NCI-H69 (cell line): ENCODE measurements at places on chromosomes 2 and 18.

- DNase-seq: peak; percentile 53
Observed at GRCh38 chr2:112749755-112750559, 14.5 kb downstream of the CKAP2L start.

- no peak for DNase-seq
Observed at GRCh38 chr18:7896805-7897518, 329.8 kb downstream of the PTPRM start.

GRCh38 chr2:61632276-61633169 lies 94.4 kb upstream of the XPO1 start:
- DNase-seq: peak; percentile 3

- peak; percentile 63 for DNase-seq
Observed at GRCh38 chr2:180980943-180981911, 822 bp downstream of the UBE2E3 start.

DNA sequence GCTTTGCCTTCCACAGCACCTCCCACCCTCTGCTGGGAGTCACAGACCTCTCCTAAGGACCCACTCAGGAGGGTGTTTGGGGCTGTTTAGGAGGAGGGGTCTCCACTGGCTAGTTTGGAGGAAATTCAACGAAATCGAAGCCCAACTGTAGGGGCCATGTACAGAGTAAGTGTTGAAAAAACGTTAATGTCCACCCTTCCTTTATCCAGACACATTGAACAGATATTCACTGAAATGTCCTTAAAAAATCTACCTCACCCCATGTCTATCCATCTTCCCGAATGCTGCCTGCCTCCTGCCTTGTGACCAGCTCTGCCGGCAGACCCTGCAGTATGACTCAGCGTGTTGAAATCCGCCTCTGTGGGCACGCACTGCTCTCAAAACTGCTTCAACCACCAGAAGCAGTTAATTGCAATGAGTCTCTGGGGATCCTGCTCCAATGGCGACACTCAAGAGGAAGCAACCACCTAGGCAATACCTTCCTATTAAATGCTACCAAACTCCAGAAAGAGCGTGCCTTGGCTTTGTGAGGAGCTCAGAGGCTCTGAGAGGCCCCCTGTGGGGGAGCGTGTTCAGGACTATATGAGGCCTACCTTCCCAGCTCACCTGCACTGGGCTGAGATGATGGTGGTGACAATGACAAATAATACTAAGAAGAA lies 61.4 kb upstream of the RTN4 start:
- peak; percentile 89 for DNase-seq

- no peak for DNase-seq
Observed at GRCh38 chr2:174007010-174007409, 41.8 kb upstream of the SP3 start.

GRCh38 chr2:53220969-53221368 lies 546.6 kb upstream of the CHAC2 start:
- DNase-seq: no peak

- DNase-seq: peak; percentile 2
Observed at GRCh38 chr2:179917272-179917671, 55.9 kb upstream of the ZNF385B start.

- peak; percentile 90 for DNase-seq
Observed at GRCh38 chr2:72825257-72826155, at the start of gene EXOC6B. Gene EXOC6B (minus strand): TSS chr2:72826033.

- DNase-seq: no peak
Observed at GRCh38 chr2:150609831-150610582, 122.5 kb upstream of the RND3 start.

GRCh38 chr18:9571546-9571945 lies 42.8 kb downstream of the PPP4R1 start:
- no peak for DNase-seq

DNA sequence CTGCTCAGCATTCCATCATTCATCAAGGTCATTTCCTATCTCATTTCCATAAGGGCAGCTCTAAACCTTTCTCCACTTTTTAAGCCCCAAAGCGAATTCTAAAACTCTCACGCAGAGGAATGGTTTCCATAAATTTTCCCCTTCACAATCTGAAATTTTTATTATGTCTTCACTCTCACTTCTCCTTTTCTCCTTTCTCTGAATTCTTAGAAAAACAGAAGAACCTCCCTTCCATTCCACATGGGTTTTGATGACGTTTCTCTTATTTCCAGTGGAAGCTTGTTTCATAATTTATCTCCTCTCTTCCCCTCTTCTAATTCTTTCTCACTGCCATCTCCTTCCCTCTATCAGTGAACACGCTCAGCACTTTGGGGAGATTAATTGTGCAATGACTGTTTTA lies 97.3 kb downstream of the SPATS2L start:
- no peak for DNase-seq

GRCh38 chr2:39007875-39008504 lies 112.9 kb downstream of the SOS1 start:
- DNase-seq: no peak

GRCh38 chr2:197813093-197813787 lies 8.8 kb downstream of the PLCL1 start:
- DNase-seq: peak; percentile 30

DNA sequence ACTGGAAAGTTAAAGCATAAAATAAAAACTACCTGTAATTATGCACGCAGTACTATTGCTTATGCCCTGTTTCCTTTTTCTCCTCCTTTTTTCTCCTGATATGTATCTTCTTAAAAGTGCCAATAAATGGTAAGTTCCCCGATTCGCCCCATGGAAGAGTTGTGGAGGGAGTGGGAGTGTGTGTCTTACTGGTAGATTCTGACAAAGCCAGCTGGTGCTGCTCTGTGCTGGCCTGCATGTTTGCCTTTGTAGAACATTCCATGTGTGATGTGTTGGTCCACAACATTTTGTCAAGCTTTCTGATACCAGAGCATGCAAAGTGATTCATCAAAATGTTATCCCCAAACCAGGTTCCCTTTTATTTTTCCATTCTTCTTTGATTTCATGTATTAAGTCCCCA lies 356.9 kb upstream of the RAB12 start:
- no peak for DNase-seq

GRCh38 chr2:157364257-157364974 lies 38.8 kb upstream of the ERMN start:
- DNase-seq: no peak

- peak; percentile 53 for DNase-seq
Observed at GRCh38 chr2:70785137-70785911, 5.1 kb downstream of the FIGLA start.

DNA sequence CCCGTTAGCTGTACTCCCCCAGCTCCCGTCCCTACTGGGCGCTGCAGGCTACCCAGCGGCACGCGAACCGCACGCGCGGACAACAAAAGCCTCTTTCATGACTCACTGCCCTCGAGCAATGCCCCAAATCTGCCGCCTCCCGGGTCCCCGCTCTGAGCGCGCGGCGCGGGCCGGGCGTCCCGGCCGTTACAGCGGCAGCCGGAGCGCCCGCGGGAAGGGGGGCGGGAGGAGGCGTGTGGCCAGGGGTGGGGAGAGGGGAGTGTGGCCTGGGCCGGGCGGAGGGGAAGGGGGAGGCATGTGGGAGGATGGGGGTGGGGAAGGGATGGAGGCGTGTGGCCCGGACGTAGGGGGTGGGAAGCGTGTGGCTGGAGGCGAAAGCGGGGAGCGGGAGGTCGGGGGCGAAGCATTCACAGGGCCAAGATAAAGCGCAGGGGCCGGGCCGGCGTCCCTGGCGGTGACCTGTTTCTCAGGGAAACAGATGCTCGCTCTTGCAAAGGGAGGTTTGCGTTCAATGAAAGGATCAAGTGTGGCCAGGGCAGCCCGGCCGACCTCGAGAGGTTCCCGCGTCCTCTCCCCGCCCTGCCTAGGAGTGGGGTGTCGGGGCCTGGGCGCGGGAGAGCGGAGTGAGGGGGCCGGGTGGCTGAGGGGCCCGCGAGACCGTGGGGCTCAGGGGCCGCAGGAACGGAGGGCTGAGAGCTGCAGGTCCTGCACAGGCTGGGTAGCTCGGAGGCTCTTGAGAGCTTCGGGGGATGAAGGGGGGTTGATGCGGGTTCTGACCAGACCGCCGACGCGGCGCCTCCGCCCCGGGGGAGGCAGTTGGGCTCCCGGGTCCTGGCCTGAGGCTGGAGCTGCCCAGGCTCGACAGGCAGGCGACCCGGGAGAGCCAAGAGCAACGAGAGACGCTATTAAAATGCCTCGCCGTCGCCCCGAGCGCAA lies 3.5 kb upstream of the NEUROD1 start:
- DNase-seq: no peak
